Fibroblast of pulmonary artery (primary cell): ENCODE measurements at places on chromosomes 4 and X.

- no peak for DNase-seq
These were observed 147.2 kb downstream of the SHROOM3 start for GRCh38 chr4:76582074-76582816.

DNA sequence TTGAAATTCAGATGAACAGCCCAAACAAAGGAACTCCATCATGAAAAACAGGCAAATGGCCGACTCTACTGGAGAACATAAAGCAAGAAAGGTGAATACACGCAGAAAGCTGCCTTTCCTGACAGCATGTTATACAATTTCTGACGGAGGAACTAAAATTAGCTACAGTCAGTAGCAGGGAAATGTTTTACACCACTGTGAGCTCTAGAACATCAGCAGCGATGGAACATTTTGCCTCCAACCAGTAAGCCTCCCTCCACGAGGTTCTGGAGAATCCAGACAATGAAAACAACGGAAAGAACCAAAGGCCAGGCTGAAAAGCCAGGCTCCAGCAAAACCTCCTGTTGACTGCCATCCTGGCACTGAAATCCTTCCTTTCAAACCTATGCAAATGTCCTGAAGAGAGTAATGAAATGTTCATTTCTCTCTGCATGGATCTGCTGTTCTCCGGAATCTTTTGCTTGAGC is 78.9 kb downstream of the IRF2 start:
- DNase-seq: no peak

DNA sequence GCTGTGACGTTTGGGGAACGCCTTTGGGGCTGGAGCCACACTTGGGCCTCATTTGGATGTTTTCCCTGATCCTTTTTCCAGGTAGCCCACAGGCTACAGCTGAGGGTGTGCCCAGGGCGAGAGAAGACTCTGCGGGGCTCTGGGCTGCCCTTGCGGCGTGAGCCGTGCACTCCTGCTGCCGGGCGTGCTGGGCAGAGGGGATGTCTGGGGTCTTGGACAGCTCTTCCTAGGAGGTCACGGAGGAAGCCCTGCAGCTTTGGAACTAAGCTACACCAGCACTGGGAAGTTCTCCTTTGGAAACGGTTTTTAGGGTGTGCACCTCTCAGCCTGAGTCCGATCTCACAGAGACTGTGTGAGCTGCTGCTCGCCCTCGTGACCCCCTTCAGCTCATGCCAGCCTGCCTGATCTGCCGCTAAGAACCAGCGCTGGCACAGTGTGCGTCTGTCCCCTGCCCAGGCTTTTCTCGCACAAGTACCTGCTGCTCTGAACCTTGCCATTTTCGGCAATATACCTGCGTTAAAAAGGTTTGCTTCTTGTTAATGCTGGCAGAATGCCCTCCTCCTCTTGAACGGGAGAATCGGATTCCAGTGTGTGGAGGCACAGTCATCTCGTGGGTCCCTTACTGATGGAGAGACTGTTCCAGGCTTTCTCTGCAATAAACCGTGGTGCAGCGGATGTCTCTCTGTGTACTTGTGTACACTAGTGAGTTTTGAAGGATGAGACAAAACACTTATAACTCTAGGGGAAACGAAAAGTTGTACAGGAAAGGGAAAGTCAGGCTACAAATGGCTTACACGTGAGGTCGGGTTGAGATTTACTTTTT is 14.3 kb downstream of the MSANTD1 start:
- no peak for DNase-seq

- DNase-seq: peak; percentile 62
These were observed 512.8 kb downstream of the ANKRD50 start for GRCh38 chr4:124199755-124200154.

DNA sequence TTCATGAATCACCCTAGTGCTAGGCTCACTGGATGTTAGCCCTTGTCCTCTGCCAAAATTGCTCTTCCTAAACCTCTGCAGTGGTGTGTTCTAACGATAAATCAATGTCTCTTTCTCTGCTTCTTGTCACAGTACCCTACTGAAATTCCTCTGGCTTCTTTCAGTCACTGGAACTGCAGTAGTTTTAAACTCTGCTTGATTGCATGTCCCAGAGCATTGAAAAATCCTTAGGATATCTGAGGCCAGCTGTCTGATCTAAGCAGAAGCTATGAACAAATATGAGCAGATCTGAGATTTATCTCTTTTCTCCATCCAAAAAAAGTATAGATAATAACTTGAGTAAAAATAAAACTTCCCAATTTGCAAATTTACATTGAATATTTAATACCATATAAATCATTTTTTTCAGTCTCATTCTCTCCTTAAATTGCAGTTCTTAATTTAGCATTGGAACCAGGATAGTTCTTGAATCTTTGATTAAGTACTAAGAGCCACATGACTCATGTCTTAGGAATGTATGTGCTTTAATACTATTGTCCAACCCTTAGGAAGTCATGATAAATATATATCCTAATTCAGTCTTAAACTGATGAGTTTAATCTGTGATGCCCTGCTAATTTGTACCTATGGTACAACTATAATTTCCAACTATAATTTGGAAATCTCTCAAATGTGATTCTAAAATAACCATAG is 169.7 kb downstream of the PDHA2 start:
- DNase-seq: peak; percentile 82

GRCh38 chr4:7960017-7960789 is 20.5 kb upstream of the AFAP1 start:
- no peak for DNase-seq

GRCh38 chr4:149291463-149291862 is 524.2 kb downstream of the IQCM start:
- DNase-seq: peak; percentile 82

- DNase-seq: no peak
These were observed 297.4 kb downstream of the HNRNPD start for GRCh38 chr4:82076359-82076758.
